ENCODE measurements at places on chromosomes 5 and 9.

DNA sequence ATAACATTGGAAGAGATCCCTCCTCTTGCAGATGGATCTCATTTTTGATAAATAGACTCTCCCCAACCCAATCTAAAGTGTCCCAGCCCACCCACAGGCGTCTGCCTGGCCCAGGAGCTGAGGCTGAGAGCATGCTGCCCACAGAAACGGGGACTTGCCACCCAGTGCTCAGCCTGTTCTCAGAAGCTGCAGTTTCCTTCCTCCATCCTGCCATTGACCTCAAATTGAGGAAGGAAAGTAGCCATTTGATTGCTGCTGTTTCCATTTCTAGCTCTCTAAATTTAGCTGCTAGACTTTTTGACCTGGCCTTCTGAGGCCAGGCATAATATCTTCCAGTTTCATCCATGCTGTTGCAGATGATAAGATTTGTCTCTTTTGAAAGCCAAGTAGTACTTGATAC lies 31.1 kb upstream of the FRMD3 start:
- DNase-seq, result no peak

DNA sequence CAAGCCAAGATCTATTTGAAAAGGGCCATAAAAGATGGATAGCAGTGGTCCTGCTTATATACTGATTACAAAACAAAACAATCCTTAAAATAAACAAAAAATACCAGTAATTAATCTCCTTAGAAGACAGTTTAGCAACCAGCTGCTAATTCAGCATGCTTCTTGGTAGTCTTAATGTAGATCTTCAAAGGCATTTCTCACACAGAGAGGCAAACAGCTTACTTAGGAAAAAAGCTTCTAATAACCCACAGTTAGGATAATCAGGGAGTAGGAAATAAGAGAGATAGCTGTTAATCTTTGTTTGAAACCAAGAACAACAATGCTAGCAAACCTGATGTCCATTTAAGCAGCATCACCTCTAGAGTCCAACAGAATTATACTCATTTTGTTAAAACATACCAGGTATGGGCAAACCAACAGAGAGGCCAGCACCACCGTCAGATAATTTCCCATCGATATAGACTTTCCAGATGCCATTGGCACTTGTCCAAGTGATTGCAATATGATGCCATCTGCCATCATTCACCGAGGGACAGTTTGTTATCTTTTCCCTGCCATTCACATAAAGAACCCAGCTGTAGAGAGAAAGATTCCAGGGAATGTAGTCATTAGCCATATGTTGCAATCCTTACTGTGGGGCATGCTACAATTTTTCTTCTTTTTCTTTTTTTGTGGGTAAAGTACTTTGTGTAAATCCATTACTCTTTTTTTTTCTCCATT lies 105.6 kb upstream of the TXNDC8 start:
- DNase-seq, result no peak

DNA sequence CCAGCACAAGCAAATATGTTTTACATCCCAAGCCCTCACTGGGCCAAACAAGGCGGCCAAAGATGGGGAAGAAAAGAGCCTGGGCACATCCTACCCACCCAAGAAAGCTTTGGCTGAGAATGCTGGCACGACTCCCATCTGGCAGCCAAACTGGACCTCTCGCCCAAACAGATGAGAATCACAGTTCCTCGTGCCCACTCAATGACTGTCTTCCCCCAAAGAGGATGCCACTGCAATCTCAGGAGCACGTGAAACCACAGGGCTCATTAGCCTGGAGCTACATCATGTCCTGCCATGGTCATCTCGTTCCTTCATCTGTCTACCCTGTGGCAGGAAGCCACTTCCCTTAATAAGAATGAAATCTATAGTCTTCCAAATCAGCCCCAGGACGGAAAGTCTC lies 536.8 kb downstream of the BNC2 start:
- no peak for DNase-seq

GRCh38 chr9:70873506-70873905 lies 247.9 kb downstream of the TRPM3 start:
- DNase-seq, result no peak

DNA sequence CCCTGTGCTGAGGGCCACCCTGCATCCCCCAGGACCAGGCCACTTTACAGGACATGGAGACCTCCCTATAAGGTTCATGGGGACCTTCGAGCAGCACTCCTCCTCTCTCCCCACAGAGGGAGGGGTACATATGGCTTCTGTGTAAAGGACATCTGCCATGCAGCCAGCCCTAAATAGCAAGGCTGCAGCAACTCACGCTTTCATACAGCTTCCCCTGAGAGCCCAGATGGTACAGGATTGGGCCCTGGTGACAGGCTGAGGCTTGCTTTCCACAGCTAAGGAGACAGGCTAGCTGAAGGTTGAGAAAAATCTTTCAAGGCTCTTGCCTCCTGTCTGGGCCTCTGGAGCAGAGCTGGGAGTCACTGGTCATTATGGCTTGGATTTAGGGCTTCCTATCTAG lies 147.0 kb upstream of the ZNF366 start:
- DNase-seq, result no peak

- DNase-seq, result no peak
Measured at GRCh38 chr5:132270706-132271105, 13.2 kb downstream of the PDLIM4 start.

- no peak for DNase-seq
Measured at GRCh38 chr9:107899961-107900330, 410.4 kb upstream of the KLF4 start.

DNA sequence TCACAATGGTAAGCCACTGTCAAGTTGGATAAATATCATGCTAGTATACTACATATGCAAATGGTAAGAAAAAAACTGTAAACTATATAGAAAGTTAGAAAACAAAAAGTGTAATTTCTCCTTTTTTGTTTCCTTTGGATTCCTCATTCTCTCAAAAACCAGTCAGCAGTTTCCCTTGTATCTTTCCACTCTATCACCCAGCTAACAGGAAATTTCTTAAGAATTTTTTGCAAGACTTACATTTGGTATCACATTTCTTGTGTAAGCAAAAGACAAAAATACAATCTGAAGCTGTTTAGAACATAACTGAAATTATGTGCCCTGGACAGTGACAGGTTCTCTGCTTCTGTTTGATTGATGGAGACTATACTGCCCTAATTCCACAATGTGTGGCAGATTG lies 25.2 kb upstream of the MSH3 start:
- no peak for DNase-seq

- no peak for DNase-seq
Measured at GRCh38 chr9:93108291-93109041, 12.4 kb downstream of the CARD19 start.

DNA sequence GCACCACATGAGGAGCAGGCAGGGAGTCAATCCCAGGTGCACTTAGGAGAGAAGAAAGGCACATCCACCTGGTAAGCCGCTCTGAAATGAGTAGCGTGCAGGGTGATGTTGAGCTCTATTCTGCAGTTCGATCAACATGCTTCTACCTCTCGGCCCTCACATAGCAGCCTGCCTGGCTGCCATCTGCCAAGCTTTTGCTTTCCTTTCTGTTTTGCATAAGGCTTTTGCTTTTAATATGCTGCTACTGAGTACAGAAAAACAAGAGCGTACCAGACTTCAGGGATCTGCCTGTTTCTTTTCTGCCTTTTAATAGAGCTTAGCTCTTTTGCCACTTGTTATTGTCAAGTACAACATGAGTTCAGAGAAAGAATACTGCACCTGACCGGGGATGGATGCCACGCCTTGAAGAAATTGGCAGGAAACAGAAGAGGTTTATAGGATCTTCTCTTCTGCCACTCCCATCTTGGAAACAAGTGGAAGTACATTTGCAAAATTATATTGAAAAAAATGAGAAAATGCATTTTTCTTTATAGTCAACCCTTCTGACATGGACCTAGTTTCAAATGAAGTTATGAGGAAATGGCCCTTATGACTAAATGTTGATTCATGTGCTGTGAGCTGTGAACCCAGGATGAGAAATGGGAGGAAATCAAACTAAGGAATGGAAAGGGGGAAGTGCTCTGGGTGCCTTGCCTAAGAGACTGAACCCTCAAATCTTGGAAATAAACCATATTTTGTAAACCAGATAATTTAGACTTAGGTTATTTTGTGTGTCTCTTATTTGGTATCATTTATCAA lies 4.0 kb upstream of the FCHO2 start:
- DNase-seq, result no peak

- DNase-seq, result no peak
Measured at GRCh38 chr5:16808021-16808420, 128.1 kb downstream of the MYO10 start.

- DNase-seq, result no peak
Measured at GRCh38 chr5:94621763-94622162, 3.3 kb downstream of the SLF1 start.

DNA sequence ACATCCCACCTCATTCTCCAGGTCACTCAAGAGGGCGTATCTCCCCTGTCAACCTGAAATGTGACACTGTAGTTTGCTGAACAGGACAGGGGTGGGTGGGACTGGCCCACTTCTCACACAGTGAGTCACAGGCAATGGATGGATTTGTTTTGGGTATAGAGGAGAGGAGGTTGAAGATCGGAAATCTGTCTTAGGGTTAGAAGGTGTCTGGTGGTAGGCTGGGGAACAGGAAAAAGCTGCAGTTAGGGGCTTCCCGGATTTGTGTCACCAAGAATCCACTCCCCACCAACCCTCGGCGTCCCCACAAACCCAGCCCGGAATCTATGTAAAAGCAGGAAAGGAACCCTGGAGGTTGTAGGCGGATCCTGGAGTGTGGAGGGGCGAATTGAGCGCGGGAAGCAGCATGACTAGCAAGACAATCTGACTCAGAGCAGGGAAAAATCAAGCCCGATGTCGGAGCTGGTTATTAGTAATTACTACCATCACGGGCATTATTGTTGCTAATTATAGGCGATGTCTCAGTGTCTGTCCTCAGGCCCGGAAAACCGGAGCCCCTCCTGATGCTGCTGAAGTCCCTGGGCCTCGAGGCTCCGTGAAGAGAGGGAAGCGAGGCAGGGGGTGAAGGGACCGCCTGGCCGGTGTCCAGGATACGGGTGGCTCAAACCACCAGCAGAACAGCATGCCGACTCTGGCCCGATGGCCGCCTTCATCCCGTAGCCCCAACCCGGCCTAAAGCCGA lies 1.7 kb upstream of the IRX1 start:
- no peak for DNase-seq

DNA sequence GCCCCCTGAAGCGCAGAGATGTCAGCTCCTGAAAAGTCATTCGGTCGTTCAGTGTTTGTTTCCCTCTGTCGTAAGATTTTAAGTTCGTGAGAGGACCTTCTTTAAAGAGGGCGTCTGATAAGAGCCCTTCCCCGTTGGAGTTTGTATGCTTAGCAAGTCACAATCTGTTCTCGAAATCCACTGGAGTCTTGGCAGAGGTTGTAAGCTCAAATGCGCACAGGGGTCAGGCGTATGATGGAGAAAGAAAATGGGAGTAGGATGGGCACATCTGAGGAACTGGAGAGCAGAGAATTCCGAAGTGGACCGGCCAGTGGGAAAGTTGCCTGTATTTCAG lies 710 bp downstream of the HSD17B4 start:
- DNase-seq, result peak; percentile 13

GRCh38 chr9:122393284-122393983 lies 22.6 kb downstream of the PTGS1 start:
- DNase-seq, result no peak

DNA sequence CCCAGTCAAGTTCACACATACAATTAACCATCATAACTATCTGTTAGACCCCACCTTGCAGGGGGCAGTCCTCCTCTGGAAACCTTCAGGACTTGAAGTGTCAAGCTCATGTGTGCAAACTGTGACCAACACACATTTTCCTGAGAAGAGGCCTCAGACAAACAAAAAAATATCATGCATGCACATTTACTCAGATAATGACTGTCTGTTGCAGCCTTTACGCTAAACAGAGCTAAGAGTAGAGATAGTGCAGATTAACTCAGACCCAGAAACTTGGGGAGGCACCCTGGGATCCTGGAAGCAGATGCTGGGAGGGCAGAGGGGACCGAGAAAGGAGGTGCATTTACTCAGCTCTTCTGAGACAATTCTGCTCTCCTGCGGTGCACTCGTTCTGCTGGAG lies 3.6 kb upstream of the S1PR3 start:
- DNase-seq, result no peak

- DNase-seq, result no peak
Measured at GRCh38 chr9:95486318-95486717, 30.5 kb downstream of the PTCH1 start.

DNA sequence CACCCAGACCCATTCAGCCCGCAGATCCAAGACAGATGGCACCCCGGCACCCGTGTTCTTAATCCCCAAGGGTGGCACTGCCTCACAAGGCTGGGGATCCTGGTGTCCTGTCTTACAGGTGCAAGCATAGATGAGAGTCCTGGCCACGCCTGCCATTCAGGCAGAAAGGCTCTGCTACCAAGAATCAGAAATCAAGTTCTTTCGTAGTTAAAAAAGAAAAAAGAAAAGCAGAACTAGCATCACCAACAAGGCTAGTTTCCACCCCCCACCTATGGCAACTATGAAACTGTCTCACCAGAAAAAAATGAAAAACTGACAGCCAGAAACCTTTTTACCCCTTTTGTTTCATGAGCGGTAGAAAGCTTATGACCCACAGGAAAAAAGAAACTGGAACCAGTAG lies 170.4 kb downstream of the SYK start:
- no peak for DNase-seq
